GM19239 (cell line): ENCODE measurements at places on chromosomes 2 and 18.

DNA sequence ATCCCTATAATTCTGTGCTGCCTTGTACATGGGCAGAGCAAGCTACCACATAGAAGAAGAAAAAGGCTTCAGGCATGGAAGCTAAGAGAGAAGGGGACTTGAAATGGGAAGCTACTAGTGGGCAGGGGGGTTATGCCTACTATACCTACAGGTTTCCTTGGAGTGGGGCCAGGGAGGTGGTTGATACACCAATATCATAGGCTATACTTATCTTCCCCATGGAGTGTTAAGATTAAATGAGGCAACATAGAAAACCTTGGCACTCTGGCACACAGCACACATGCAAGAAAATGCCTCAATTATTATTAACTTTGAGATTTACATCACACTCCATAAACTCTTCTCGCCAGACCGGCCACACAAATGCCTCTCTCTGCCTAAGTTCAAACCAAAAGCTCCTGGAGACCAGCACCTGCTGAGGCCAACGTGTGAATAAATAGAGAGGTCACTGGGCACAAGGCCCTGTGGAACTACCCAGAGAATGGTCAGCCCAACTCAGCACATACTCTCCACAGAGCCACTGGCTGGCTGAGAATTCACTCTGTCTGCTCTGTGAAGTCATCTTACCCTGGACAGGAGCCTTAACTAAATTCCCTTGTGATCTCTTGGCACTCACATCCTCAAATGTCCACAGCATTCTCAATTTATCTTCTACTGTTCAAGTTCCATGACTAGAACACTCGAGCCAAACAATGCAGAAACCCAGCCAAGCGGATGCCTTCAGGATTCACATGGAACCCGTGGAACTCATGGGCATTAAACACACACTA lies 498.7 kb downstream of the BCL11A start:
- DNase-seq, result no peak

DNA sequence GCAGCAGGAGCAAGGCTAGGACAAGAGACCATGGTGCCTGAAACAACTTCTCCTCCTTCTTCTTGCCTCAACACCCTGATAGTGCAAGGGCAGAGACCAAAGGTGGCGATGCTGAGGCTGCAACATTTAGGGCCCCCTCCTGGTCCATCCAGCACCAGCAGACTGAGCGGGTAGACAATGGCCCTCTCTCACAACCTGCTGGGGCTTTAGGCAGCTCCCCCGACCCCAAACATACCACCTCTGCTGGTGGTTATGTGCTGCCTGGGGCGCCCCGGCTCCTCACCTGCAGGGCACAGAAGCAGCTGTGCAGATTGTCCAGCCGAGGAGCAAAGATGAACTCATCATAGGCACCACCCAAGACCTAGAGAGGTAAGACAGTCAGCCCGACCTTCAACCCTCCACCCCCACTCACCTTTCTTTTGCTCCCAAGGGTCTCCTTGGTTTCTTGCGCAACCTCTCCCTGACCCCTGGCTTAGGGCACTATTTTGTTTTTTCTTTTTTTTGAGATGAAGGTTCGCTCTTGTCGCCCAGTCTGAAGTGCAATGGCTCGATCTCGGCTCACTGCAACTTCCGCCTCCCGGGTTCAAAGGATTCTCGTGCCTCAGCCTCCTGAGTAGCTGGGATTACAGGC lies 3.5 kb downstream of the DNPEP start:
- DNase-seq, result no peak

- no peak for DNase-seq
Measured at GRCh38 chr2:230226051-230226551, 565 bp downstream of the SP140 start.

DNA sequence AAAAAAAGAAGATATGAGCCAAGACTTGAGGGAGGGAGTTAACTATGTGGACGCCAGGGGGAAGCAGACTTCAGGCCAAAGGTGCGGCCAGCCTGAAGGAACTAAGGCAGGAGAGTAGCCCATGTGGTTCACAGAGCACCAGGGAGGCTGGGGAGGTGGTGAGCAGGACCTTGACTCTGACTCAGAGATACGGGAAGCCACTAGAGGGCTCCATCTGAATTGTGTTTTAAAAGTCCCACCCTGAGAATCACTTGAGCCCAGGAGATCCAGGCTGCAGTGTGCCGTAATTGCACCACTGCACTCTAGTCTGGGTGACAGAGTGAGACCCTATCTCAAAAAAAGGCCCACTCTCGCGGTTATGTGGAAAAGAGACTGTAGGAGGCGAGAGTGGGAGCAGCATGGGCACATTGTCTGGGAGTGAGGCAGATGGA lies 12.3 kb downstream of the CEP192 start:
- no peak for DNase-seq

GRCh38 chr18:78239090-78239457 lies 740.5 kb upstream of the SALL3 start:
- DNase-seq, result no peak

DNA sequence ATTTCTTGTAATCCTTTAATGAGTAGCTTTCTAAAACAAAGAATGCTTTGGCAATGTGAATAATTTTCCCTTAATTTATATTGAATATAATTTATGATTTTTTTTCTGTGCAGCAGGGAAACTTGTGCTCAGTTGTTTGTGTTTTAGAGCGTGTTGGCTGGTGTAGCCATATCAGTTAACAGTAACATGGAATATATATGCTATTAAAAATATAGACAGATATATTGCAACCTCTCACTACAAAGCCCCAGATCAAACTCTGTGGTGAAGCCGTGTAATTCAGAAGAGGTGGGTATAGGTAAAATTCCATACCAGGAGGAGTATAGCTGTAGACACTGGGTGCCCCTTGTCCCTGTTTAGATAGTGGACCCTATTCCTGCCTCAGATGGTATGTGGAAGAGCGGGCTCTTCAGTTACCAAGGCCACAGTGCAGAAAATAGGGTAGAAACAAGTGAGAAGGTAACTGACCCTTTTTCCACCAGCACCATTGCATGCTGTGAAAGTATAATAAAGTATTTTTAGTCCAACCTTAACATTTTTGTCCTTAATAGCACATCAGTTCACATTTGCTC lies 18.1 kb upstream of the RASGRP3 start:
- no peak for DNase-seq

DNA sequence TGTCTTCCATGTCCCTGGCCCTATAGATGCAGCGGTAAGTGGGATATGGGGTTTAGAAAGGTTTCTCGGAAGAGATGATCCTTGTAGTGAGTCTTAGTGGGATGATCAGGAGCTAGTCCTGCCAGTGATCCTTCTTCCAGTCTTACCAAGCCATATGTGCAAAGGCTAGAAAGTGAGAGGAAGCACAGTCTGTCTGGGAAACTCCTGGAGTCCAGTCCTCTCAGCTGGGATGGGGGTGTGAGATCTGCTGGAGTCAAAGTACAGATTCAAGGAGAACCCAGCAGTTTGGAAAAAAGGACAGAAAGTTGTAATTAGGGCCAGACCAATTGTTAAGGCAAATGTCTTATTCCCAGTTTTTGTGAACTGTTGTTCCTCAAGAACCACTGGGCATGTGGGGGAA lies 83.3 kb downstream of the LIMS1 start:
- no peak for DNase-seq

DNA sequence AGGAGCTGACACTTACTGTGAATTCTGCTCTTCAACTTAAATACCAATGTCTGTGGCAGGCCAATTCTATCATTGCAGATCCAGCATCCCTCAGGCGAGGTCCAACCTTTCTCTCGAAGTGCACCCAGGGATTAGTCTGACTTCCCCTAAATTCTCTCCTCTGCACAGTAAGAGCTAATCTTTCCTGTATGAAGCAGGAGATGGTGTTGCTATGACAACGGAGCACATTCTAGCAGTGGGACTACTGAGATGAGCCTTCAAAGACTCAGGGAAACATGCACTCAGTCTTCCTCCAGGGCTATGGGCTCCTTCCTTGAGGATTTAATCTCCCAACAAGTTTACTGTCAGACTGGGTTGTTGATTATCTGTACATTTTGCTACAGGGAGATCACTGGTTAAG lies 176.3 kb downstream of the NOL4 start:
- DNase-seq, result no peak

DNA sequence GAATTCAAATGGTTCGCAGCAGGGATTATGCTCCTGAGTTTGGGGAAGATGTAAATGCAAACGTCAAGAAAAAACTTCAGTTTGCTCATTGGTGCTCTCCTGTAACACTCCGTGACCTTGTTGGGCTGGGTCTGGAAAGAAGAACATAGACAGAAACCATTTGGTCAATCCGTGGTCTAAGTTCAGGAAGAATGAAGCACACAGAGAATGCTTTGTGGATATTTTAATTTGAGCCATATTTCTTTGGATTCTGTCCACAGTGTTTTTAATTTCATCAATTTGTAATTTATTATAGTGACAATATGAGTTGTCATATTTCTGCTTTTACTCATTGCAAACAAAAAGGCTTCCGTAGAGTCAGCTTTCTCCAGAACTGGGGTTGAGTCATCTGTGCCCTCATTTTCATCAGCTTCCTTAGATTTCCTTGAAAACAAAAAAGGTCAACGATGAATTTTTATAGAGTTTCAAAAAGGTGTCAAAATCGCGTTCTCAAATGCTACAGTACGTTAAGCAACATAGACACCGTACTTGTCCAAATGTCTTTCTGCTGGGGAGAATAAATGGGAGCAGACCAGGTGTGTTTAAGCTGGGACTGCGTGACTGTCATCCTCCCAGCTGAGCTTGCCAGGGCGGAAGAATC lies 606.4 kb downstream of the RNF144A start:
- DNase-seq, result no peak

- DNase-seq, result no peak
Measured at GRCh38 chr2:16223161-16223840, 283.0 kb downstream of the MYCN start.

DNA sequence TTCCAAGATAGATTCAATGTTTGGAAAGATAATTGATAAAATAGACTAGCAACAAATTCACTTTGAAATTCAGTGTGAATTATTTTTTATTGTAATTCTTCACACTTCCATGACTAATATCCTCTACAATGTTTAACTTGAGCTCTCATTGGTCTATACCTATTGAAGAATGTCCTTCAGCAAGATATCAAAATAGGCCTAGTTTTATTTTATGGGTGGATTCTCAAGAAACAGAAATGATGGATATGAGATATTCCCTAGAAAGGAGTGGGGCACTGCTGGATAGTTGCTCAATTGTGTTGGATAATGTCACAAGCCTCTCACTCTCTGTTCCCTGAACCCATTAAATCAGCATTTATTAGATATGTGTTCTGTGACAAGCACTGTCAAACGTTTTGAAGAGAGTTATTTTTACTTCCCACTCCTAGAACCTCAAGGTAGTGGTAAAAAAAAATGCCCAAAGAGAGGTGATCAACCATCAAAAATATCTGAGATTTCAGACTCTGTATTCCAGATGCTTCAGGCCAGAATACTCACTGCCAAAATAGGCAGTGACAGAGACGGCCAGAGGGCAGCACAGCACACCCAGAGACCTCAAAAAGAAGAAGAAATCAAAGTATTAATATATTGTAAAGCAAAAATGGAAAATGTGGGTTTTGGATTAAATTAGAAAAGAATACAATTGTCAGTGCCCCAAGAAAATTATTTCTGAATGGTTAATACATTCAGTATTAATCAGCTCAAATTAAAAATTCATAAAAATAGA lies 87.5 kb downstream of the TRIB2 start:
- DNase-seq, result no peak

- DNase-seq, result no peak
Measured at GRCh38 chr2:113209646-113210171, 35.9 kb downstream of the PSD4 start.

GRCh38 chr2:222577341-222577740 lies 78.6 kb downstream of the FARSB start:
- DNase-seq, result no peak

GRCh38 chr2:96129528-96130120 lies 8.7 kb downstream of the ASTL start:
- DNase-seq, result no peak

- DNase-seq, result no peak
Measured at GRCh38 chr2:85846411-85846810, 42.4 kb downstream of the ST3GAL5 start.

- no peak for DNase-seq
Measured at GRCh38 chr2:241040081-241040803, 41.8 kb downstream of the SNED1 start.

GRCh38 chr2:16141641-16141921 lies 201.2 kb downstream of the MYCN start:
- no peak for DNase-seq

DNA sequence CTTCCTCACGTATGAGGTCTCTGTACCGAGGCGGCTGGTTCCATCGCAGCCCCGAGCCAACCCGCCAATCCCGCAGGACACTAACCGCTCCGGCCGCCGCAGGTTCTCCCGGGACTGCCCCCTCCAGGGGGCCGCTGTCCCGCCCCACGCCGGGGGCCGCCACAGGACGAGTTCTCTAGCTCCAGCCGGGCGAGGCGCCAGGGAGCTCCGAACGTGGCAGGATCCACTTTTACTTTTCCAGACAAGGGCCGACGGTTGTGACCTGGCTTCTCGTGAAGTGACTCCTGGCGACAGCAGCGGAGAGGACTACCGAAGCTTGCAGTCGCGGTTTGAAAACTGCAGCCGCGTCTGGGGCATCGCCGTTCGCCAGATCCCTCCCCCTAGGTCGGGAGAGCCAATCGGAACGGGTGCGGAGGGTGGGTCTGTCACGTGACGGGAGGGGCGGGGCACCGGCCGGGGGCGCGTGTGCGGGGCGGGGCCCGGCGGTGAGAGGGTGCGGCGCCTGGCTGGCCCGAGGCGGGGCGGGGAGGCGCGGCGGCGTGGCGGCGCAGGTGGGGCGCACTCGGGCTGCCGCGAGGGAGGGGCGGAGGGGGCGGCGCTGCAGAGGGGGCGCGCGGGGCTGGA lies at the start of gene STK17B:
Gene STK17B (minus strand): TSS at position 331 of the 624 bp plus-strand sequence. CDS start 8,195 bp downstream, outside the sequence.
- DNase-seq, result peak; percentile 87

GRCh38 chr18:12041561-12041960 lies 52.1 kb upstream of the ANKRD62 start:
- no peak for DNase-seq

DNA sequence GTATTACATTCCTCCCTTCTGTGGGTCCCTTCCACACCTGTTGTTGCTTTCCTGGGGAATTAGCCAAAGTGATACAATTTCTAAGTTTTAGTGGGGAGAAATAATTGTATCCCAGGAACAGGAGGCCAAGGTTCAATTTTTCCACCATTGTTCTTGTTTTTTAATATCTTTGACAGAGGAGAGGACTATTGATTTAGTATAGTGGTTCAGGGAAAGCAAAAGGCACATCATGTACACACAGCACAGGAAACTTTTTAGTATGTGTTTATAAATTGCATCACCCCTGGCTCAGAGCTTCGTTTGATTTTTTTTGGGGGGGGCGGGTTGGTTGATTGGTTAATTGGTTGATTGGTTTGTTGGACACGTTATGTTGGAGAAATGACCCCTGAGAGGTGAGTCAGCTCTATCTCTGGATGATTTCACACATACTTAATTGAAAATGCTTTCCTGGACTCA lies 431.6 kb downstream of the PID1 start:
- no peak for DNase-seq
